ENCODE measurements at places on chromosomes 3 and 15. TPM values are rescaled to one million over a fixed set of nuclear protein-coding genes. Genes with fewer than 3 reads are reported as not detected.

Gene PAQR5
- total RNA-seq: 51.3 TPM

Gene NR2E3
- 0.19 TPM for total RNA-seq

Gene IL17RC
- total RNA-seq: 27.5 TPM

Gene FRMD5
- total RNA-seq: 0.41 TPM

Data from kidney (tissue), 22 donors.